ENCODE measurements at places on chromosomes 2 and 18.

GRCh38 chr18:22844190-22844589, 88.9 kb upstream of the RBBP8 start:
- DNase-seq = no peak

DNA sequence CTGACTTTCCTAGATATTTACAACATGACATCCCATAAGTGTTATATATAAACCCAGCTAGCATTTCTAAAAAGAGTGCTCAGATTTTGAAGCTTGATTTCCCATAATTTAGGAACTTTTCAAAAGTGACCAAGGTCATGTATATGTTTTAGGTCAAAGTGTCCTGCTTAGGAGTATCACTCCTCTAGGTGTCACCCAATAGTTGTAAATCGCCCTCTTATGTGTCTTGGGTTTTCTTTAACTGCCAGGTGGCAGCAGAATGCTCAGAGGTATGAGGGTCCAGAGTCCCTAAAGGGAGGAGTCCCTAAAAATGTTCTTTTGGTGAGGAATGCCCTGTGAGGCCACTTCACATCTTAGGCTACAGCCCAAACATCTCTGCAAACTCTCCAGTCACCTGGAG, 358.3 kb downstream of the CELF4 start:
- DNase-seq = no peak

DNA sequence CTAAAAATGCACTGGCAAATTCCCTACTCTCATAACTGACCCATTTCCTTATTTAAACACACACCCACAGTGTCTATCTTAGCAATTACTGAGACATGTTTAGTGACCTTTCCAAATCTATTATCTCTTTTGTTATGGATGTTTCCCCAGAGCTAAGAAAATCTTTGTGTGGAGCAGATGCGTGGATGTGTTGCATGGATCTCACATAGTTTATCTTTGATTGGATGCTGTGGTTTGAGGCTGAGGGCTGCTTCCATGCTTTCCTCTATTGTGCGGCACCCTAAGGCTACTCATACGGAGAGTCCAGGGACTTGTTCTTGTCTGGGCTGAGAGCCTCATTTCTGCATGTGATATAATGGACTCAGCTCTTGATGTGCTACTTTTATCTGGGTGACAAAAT, 4.7 kb downstream of the ANKZF1 start:
- no peak for DNase-seq

- DNase-seq = no peak
Observed at GRCh38 chr2:68279691-68280090, 27.4 kb upstream of the PPP3R1 start.

Data from common myeloid progenitor, CD34-positive (primary cell).